ENCODE measurements at places on chromosomes 3 and 15. TPM values are rescaled to one million over a fixed set of nuclear protein-coding genes. Genes with fewer than 3 reads are reported as not detected.

Gene MEX3B
- total RNA-seq: 4.2 TPM

Gene ZKSCAN7
- not detected for total RNA-seq

Gene GPR149
- total RNA-seq: not detected

Gene CRTC3
- total RNA-seq: 21.2 TPM

Gene SLC12A8
- total RNA-seq: 1.2 TPM

Gene TRIM42
- not detected for total RNA-seq
